ENCODE measurements at places on chromosomes 4 and X. TPM values are rescaled to one million over a fixed set of nuclear protein-coding genes. Genes with fewer than 3 reads are reported as not detected.
A peak's percentile ranks its signal among the peaks of the same experiment; 100 is the strongest.

Gene BOD1L1
- total RNA-seq = 18.3 TPM

- peak; percentile 82 for DNase-seq
Observed at GRCh38 chrX:135707880-135708279, 5.6 kb upstream of the CT45A1 start.

Gene FAM114A1
- total RNA-seq = 6.6 TPM

Gene NUP62CL
- total RNA-seq = 29.7 TPM

Gene PDGFC
- total RNA-seq = 0.20 TPM

GRCh38 chrX:18935893-18936292, 48.0 kb downstream of the PHKA2 start:
- no peak for DNase-seq

Gene CCSER1
- not detected for total RNA-seq

- no peak for DNase-seq
Observed at GRCh38 chr4:110955748-110956147, 332.9 kb upstream of the PITX2 start.

All from K562 (cell line).